Ammon's horn (tissue), 1 donor: ENCODE measurements at places on chromosomes 1 and 21.

- DNase-seq, result peak; percentile 59
Observed at GRCh38 chr1:227728059-227728891, 6.8 kb downstream of the JMJD4 start.

GRCh38 chr1:186763107-186763506 is 65.6 kb upstream of the PLA2G4A start:
- no peak for DNase-seq

DNA sequence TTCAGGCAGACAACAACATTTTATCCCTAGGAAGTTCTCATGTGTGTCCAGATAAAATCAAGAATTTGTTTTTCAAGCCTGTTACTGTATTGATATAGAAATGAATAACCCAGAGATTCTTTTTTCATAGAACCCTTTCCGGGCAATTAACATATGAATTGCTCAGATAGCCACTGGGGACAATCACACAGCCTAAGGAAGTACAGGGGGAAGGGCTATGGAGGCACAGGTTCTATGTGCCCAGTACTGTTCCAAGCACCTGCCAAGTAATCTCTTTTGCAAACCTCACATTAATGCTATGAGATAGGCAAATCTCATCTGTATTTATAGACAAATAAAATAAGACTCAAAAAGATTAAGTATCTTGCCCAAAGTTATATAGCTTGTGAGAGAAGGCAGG is 84.9 kb downstream of the NTNG1 start:
- no peak for DNase-seq

- no peak for DNase-seq
Observed at GRCh38 chr1:201313086-201313485, 29.8 kb downstream of the PKP1 start.

DNA sequence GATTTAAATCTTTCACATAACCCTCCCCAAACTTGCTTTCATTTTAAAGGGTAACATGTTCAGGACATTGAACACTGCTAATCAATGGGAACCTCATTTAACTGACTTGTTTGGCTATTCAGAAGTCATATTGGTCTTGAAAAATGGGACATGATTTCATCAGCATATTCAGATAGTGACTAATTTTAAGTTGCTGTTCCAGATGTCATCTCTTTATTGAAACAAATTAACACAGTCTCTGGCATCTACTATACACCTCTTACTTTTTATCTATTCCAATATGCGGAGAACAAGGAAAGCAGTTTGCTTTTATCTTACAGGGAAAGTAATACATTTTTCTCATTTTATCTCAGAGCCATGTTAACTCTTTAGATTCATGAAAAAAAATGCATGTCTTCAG is 310.1 kb downstream of the S1PR1 start:
- DNase-seq, result no peak

GRCh38 chr1:219358080-219358479 is 184.4 kb downstream of the LYPLAL1 start:
- no peak for DNase-seq

DNA sequence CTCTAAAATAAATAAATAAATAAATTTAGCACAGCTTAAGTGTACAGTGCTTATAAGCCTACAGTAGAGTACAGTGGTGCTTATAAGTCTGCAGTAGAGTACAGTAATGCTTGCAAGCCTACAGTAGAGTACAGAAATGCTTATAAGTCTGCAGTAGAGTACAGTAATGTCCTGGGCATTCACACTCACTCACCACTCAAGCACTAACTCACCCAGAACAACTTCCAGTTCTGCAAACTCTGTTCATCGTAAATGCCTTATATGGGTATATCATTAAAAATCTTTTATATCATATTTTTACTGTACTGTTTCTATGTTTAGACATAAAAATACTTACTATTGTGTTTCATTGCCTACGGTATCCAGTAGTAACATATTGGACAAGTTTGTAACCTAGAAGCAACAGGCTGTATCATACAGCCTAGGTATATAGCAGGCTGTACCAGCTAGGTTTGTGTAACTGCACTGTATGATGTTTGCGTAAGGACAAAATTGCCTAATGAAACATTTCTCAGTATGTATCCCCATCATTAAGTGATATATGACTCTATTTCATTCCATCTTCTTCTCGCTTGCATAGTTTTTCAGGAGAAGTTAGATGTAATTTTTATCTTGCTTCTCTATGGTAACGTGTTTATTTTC is 14.0 kb upstream of the S100B start:
- DNase-seq, result no peak

GRCh38 chr1:116574581-116575291 is 3.9 kb upstream of the CD58 start:
- peak; percentile 89 for DNase-seq

DNA sequence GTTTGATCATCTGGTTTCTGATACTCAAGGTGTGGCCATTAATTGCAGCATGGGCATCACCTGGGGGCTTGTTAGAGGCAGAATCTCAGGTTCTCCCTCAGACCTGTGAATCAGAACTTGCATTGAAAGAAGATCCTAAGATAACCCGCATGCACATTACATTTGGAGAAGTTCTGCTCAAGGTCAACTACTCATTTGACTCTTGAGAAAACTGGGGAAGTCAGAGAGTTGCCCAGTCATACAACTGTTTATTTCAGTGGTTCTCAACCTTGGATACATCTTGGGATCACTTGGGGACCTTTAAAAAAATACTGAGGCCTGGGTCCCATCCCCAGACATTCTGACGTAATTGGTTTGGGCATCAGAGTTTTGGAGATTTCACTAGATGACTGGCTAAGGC is 30.5 kb downstream of the CAMTA1 start:
- DNase-seq, result no peak

- DNase-seq, result peak; percentile 21
Observed at GRCh38 chr1:193545171-193545570, 358.8 kb upstream of the B3GALT2 start.

- peak; percentile 69 for DNase-seq
Observed at GRCh38 chr1:114081437-114082303, 72.0 kb downstream of the SYT6 start.

- no peak for DNase-seq
Observed at GRCh38 chr1:104874044-104874443, 1124.3 kb downstream of the AMY1C start.

DNA sequence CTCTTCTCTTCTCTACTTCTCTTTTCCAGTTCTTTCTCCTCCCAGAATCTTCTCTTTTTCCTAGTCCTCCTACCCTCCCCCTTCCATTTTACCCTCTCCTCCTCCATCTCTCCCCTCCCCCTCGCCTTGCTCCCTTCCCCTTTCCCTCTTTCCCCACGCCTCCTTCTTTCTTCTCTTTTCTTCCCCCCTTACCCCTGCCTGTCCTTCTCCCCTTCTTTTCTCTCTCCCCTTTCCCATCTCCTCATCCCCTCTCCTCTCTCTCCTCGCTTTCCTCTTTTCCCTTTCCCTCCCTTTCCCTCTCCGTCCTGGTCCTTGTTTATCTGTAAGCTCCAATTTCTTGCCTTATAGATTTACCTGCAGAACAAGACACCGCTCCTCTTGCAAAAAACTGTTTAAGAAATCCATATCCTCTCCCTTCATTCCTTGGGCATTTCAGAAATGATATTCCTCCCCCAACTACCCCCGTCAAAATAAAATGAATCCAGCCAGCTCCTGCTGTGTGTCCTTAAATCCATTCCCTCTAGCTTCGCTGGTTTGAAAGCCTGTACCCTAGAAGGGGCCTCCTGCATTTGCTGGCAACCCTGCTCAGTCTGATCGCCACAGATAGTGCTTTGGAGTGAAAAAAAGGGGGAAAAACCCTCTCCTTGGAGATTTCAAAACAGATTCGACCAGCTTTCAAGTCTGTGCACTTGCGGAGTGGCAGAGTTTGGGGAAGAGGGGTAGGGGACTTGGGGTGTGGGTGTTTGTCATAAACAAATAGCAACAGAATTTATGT is 89.4 kb downstream of the PAPPA2 start:
- no peak for DNase-seq

GRCh38 chr1:156705918-156706656 is 704 bp upstream of the CRABP2 start:
- DNase-seq, result peak; percentile 35

DNA sequence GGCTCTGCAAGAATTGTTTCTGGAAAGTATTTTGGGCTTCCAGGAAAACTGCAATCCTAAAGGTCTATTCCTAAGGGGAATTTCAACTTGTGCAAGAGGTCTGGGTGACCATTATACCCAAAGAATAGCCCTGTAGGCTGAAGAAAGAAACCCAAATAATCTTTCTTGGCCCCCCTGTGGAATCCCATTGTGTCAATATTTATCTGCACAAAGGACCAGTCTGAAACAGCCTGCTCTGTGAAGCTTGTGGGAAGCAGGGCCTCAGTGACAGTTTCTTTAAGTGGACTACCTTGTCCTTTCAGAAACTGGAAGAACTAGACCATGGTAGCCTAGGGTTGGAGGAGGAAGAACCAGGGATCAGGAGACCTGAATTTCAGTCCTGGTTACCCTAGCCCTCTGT is 58.4 kb upstream of the HSD17B7 start:
- no peak for DNase-seq

DNA sequence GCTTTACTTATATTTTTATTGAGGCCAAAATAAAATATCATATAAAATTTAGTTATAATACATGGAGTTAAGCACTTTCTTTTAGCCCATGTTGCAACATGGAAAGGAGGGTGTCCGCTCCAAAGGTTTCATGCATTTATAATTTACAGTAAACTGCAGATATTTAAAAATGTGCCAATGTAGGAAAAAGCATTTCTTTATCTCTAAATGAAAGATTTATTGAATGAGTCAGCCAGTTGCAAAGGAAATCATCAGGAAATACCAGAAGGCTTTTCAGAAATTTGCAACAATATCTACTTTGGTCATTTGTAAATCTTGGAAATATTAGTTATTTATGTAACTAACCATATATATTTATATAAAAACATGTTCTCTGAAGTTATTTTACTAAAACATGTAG is 12.1 kb downstream of the ATP6V1G3 start:
- no peak for DNase-seq

- DNase-seq, result no peak
Observed at GRCh38 chr1:156863631-156864030, 3.0 kb downstream of the NTRK1 start.

DNA sequence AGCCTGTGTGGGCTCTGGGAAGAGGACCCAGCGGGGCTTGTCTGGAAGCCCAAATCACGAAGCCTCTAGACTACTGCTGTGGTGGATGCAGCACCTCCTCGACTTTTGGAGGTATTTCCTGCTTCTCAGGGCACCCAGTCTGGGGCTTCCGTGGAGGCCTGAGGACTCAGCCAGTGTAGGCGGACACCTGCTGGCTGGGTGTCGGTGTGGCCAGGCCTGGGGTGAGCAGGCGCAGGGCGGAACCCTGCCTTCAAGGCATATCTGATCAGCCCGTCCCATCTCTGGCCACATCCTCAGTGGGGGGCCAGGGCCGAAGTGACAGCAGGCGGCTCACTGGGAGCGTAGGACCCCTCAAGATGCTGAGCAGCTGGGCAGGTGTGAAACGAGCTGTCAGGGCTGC is 6.9 kb downstream of the PLCH2 start:
- DNase-seq, result no peak

GRCh38 chr1:234613128-234613875 is 3.3 kb upstream of the IRF2BP2 start:
- DNase-seq, result peak; percentile 53

- DNase-seq, result no peak
Observed at GRCh38 chr21:27505516-27505915, 538.6 kb upstream of the ADAMTS5 start.

GRCh38 chr1:152899027-152899426 is 9.3 kb upstream of the IVL start:
- DNase-seq, result no peak

- no peak for DNase-seq
Observed at GRCh38 chr1:167161242-167161641, 59.4 kb upstream of the POU2F1 start.

GRCh38 chr1:211551638-211552460 is 27.1 kb downstream of the SLC30A1 start:
- no peak for DNase-seq

DNA sequence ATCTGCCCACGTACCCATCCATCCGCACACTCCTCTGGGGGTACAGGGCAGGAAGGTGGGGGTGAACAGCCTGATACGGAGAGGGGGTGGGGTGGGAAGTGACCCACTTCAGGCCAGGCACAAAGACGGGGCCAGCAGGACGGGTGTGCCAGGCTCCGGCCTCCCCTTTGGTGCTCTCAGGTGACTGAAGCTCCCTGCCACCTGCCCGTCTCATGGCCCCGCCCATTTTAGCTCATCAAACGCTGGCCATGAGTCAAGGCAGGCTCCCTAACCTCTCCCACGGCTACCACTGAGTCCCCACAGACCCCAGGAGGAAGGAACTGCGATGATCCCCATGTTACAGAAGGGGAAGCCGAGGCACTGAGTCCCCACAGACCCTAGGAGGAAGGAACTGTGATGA is 109.6 kb downstream of the CRYAA start:
- no peak for DNase-seq

GRCh38 chr1:218346391-218347204 is 1.5 kb downstream of the TGFB2 start:
- DNase-seq, result peak; percentile 30

- no peak for DNase-seq
Observed at GRCh38 chr1:26114165-26114927, 2.7 kb downstream of the PDIK1L start.

GRCh38 chr1:65830306-65830705 is 37.6 kb downstream of the PDE4B start:
- DNase-seq, result no peak

GRCh38 chr1:15858069-15858670 is 10.7 kb downstream of the SPEN start:
- no peak for DNase-seq

GRCh38 chr1:70415882-70416281 is 4.8 kb downstream of the CTH start:
- no peak for DNase-seq

GRCh38 chr1:36448530-36449056 is 1.7 kb downstream of the OSCP1 start:
- DNase-seq, result no peak

- peak; percentile 92 for DNase-seq
Observed at GRCh38 chr21:31731857-31732596, at the start of gene SCAF4. TSS of gene SCAF4 (minus strand) at chr21:31732118. CDS start at chr21:31731692, 426 bp downstream.

DNA sequence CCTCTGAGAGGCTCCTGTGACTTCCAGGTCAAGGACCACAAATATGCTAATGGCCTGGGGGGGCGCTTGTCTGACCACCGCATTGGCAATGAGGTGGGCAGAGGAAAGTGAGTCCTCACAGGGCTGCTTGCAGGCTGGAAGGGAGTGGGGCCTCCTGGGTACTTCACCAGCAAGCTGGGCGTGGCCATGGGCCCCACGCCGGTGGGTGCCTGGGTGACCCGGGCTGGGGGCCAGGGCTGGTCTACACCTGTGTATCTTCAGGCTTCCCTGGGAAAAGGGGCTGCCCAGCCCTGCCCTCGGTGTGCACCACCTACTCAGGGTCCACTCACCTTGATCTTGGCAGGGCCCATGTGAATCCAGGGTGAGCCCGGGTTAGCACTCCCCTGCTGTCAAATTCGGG is 167.4 kb downstream of the PRDM16 start:
- DNase-seq, result no peak

- DNase-seq, result no peak
Observed at GRCh38 chr1:57494530-57495079, 70.7 kb upstream of the DAB1 start.

DNA sequence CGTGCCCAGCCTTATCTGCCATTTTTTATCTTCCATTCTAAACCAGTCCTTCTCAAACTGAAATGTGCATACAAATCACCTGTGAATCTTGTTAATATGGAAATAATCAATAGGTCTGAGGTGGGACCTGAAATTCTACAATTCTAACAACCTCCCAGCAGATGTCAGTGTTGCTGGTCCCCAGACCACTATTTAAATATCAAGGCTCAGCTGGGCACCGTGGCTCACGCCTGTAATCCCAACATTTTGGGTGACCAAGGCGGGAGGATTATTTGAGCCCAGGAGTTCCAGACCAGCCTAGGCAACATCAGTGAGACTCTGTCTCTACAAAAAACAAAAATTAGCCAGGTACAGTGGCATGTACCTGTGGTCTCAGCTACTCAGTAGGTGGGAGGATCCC is 4.1 kb downstream of the UQCRHL start:
- no peak for DNase-seq

- DNase-seq, result peak; percentile 36
Observed at GRCh38 chr1:93728480-93729131, 47.0 kb upstream of the BCAR3 start.
